ENCODE measurements at places on chromosomes 6 and 20.

GRCh38 chr20:59456342-59457279 is 147.7 kb upstream of the PHACTR3 start:
- no peak overlapping the region for H3K27ac ChIP-seq
- H3K4me1 ChIP-seq, result no peaks in the 10 kb centered on the region
- H3K27me3 ChIP-seq, result peaks cover under 1% of the 10 kb centered on the region
- H3K36me3 ChIP-seq, result no peaks in the 10 kb centered on the region
- DNase-seq, result no peak
- no peak overlapping the region for H3K4me3 ChIP-seq

- no peaks in the 10 kb centered on the region for H3K36me3 ChIP-seq
- H3K27me3 ChIP-seq, result no peaks in the 10 kb centered on the region
- no peak for DNase-seq
These were observed 30.2 kb upstream of the MRPS18A start for GRCh38 chr6:43717822-43718221.

DNA sequence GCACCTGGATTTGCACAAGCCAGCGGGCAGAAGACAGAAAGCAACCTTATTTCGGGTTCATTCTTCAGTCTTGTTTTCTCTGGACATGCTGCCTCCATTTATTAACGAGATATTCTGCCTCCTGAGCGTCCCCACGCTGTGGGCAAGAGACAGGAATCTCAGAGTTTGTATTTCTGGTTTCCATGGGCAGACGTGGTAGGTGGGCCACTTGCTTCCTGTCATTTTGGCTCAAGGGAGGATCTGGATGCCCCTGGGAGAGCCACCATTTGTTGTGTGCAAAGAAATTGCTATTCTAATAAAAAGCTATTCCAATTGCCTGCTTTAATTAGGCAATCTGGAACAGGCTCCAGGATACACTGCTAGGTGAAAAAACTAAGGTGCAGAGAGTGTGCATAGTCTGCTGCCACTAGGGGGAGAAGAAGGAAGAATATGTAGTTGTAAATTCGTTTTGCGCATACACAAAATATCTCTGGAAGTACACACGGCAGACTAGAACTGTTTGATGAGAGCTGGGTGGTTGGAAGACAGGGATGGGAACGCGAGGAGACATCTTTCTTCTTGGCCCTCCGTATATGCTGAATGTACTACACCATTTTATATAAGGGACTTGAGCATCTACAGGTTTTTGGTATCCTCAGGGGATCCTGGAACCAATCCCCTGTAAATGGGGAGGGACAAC is 30.1 kb upstream of the SLC16A10 start:
- H3K27ac ChIP-seq, result no peak overlapping the region
- no peaks in the 10 kb centered on the region for H3K27me3 ChIP-seq
- DNase-seq, result peak; percentile 12
- H3K4me3 ChIP-seq, result no peak overlapping the region
- no peaks in the 10 kb centered on the region for H3K36me3 ChIP-seq

- H3K27ac ChIP-seq, result no peak overlapping the region
- H3K36me3 ChIP-seq, result no peaks in the 10 kb centered on the region
- H3K4me3 ChIP-seq, result no peak overlapping the region
- DNase-seq, result no peak
- no peaks in the 10 kb centered on the region for H3K4me1 ChIP-seq
- H3K27me3 ChIP-seq, result no peaks in the 10 kb centered on the region
These were observed 175.9 kb upstream of the GJE1 start for GRCh38 chr6:141956868-141957267.

- no peaks in the 10 kb centered on the region for H3K36me3 ChIP-seq
- H3K4me3 ChIP-seq, result no peak overlapping the region
- H3K27ac ChIP-seq, result no peak overlapping the region
- DNase-seq, result no peak
- no peaks in the 10 kb centered on the region for H3K27me3 ChIP-seq
These were observed 21.6 kb downstream of the ALDH8A1 start for GRCh38 chr6:134928151-134928900.

- no peak overlapping the region for H3K4me3 ChIP-seq
- no peaks in the 10 kb centered on the region for H3K27me3 ChIP-seq
- DNase-seq, result no peak
- no peaks in the 10 kb centered on the region for H3K4me1 ChIP-seq
These were observed 613.6 kb downstream of the TFAP2A start for GRCh38 chr6:9801249-9801754.

DNA sequence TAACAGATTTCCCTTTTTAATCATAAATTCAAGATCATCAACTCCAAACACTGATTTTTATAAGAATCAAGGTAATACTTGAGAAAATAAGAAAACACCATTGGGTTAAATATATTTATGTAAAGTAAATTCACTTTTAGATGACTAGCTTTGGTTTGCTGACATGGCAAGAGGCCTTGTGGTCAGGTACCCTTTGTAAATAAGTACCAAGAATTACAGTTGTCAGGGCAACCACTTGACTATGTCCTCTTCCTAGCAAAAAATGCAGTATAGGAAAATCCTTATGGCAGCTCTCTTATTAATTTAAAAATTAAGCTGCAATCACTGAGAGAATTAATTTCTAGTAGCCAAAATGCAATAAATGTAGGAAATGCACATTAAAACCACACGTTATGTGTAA is 153.8 kb downstream of the INSM1 start:
- no peaks in the 10 kb centered on the region for H3K27me3 ChIP-seq
- peaks cover 23% of the 10 kb centered on the region for H3K36me3 ChIP-seq
- peaks cover 17% of the 10 kb centered on the region for H3K4me1 ChIP-seq
- no peak for DNase-seq
- H3K4me3 ChIP-seq, result no peak overlapping the region
- H3K27ac ChIP-seq, result no peak overlapping the region

- H3K36me3 ChIP-seq, result no peaks in the 10 kb centered on the region
These were observed 292.5 kb downstream of the PHACTR1 start for GRCh38 chr6:13009031-13009430.

- no peak for DNase-seq
- no peaks in the 10 kb centered on the region for H3K27me3 ChIP-seq
- H3K4me1 ChIP-seq, result peaks cover 6% of the 10 kb centered on the region
- H3K27ac ChIP-seq, result no peak overlapping the region
- no peaks in the 10 kb centered on the region for H3K36me3 ChIP-seq
These were observed 3.7 kb upstream of the RPP40 start for GRCh38 chr6:5007531-5007930.

DNA sequence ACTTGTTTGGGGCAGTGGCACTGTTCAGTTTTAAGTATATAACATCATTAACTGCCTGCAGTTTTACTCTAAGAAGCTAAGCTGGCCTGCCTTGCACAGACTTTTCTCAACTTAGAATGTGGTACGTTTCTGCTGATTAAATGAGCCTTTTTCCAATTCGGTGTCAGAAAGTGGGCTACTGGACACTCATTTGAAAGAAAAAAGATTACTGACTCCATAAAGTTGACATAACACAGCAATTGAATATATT is 2.1 kb downstream of the ZMYND8 start:
- DNase-seq, result no peak
- peak overlapping the region; percentile 4 for H3K4me3 ChIP-seq
- peaks cover 87% of the 10 kb centered on the region for H3K4me1 ChIP-seq
- H3K27ac ChIP-seq, result peak overlapping the region; percentile 98

GRCh38 chr20:53399592-53400335 is 193.9 kb downstream of the ZNF217 start:
- H3K27ac ChIP-seq, result no peak overlapping the region
- no peak overlapping the region for H3K4me3 ChIP-seq
- no peaks in the 10 kb centered on the region for H3K27me3 ChIP-seq
- H3K36me3 ChIP-seq, result no peaks in the 10 kb centered on the region
- no peaks in the 10 kb centered on the region for H3K4me1 ChIP-seq

- DNase-seq, result no peak
- no peaks in the 10 kb centered on the region for H3K27me3 ChIP-seq
- no peak overlapping the region for H3K27ac ChIP-seq
- H3K4me1 ChIP-seq, result no peaks in the 10 kb centered on the region
- H3K36me3 ChIP-seq, result no peaks in the 10 kb centered on the region
These were observed 127.4 kb upstream of the LY86 start for GRCh38 chr6:6461138-6461537.

- H3K4me3 ChIP-seq, result no peak overlapping the region
- DNase-seq, result no peak
- no peaks in the 10 kb centered on the region for H3K4me1 ChIP-seq
- no peaks in the 10 kb centered on the region for H3K27me3 ChIP-seq
- no peak overlapping the region for H3K27ac ChIP-seq
- no peaks in the 10 kb centered on the region for H3K36me3 ChIP-seq
These were observed 463.4 kb downstream of the TFAP2B start for GRCh38 chr6:51282026-51282425.

GRCh38 chr6:54775576-54775975 is 71.0 kb upstream of the FAM83B start:
- H3K27me3 ChIP-seq, result no peaks in the 10 kb centered on the region
- no peak for DNase-seq
- no peak overlapping the region for H3K4me3 ChIP-seq
- H3K27ac ChIP-seq, result no peak overlapping the region

- no peaks in the 10 kb centered on the region for H3K27me3 ChIP-seq
- peak overlapping the region; percentile 53 for H3K4me3 ChIP-seq
- peak overlapping the region; percentile 71 for H3K27ac ChIP-seq
- H3K36me3 ChIP-seq, result peaks cover 3% of the 10 kb centered on the region
These were observed 336 bp upstream of the LY6G5C start for GRCh38 chr6:31681135-31681671.

DNA sequence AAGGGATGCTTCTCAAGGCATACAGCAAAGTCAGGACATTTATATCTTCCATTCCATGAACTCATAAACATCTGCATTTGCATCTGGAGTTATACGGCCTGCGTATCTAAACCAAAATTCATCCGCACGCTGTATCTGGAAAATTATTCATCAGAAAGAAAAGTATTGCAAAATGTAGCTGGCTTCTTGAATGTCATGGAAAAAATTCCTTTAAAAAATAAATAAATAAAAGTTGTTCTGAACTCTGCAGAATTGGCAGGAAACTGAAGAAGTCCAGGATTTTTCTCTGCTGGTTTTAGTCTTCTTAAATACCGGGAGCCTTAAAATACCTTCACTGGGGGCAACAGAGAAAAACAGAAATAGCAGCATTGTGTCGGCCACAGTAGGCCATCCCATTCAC is 23.7 kb upstream of the FOXF2 start:
- peak overlapping the region; percentile 38 for H3K27ac ChIP-seq
- no peaks in the 10 kb centered on the region for H3K4me1 ChIP-seq
- no peaks in the 10 kb centered on the region for H3K36me3 ChIP-seq
- peaks cover 33% of the 10 kb centered on the region for H3K27me3 ChIP-seq

- no peak for DNase-seq
- no peak overlapping the region for H3K4me3 ChIP-seq
- no peak overlapping the region for H3K27ac ChIP-seq
- H3K27me3 ChIP-seq, result no peaks in the 10 kb centered on the region
- H3K36me3 ChIP-seq, result no peaks in the 10 kb centered on the region
These were observed 12.0 kb upstream of the DDX43 start for GRCh38 chr6:73382462-73383113.

DNA sequence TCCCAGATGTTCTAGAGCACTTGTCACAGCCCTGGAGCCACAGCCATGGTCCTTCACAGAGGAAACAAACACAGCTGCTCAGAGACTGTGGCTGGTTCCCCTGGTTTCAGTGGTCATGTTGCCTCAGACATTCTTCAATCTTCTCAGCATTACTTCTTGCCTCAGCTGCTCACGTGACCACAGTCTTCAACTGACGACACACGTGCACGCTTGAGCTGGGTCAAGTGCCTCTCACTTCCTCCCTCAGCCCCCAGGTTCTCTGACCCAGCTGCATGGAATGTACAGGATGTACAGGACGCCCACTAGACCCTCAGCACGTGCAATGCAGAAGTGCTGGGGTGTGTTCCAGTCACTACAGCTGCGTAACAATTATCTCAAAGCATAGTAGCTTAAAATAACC is 159.8 kb upstream of the GGTLC1 start:
- H3K4me3 ChIP-seq, result no peak overlapping the region
- H3K36me3 ChIP-seq, result no peaks in the 10 kb centered on the region
- H3K27me3 ChIP-seq, result no peaks in the 10 kb centered on the region
- no peak for DNase-seq

GRCh38 chr6:121619013-121619412 is 183.6 kb downstream of the GJA1 start:
- no peak overlapping the region for H3K27ac ChIP-seq
- no peaks in the 10 kb centered on the region for H3K4me1 ChIP-seq
- no peak for DNase-seq

DNA sequence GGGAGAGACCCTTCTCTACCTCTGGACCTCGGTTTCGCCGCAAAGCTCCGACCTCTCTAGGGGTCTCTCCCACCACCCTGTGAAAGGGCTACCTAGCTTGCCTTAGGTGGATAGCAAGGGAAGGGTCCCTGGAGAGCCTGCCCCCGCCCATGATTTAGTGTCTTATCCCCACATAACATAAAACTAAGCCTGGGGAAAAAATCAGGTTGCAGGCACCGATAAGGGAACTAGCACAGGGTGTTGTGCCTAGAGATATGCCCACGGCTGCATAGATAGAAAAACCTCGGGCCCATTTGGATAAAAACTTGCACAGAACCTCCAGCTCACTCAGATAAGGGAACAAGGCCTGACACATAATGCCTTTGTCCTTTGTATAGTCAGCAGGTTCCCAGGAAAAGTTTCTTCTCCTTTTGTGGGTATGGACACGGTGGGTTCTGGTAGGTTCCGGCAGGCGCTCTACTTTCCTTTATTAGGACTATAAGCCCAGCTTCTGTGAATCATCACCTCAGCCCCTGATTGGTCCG is 846 bp downstream of the ZSCAN31 start:
- peak overlapping the region; percentile 63 for H3K4me3 ChIP-seq
- DNase-seq, result no peak
- peak overlapping the region; percentile 94 for H3K27ac ChIP-seq
- H3K36me3 ChIP-seq, result no peaks in the 10 kb centered on the region
- H3K4me1 ChIP-seq, result peaks cover 9% of the 10 kb centered on the region

- H3K4me3 ChIP-seq, result no peak overlapping the region
- no peak for DNase-seq
- H3K4me1 ChIP-seq, result no peaks in the 10 kb centered on the region
- H3K27me3 ChIP-seq, result no peaks in the 10 kb centered on the region
- no peaks in the 10 kb centered on the region for H3K36me3 ChIP-seq
These were observed 6.4 kb upstream of the MTRES1 start for GRCh38 chr6:107021446-107022185.

GRCh38 chr20:32962053-32962452 is 42.2 kb downstream of the SUN5 start:
- DNase-seq, result no peak
- no peaks in the 10 kb centered on the region for H3K4me1 ChIP-seq
- no peaks in the 10 kb centered on the region for H3K27me3 ChIP-seq
- H3K4me3 ChIP-seq, result no peak overlapping the region
- no peaks in the 10 kb centered on the region for H3K36me3 ChIP-seq

Measured in large intestine (tissue), 12 donors.